ENCODE measurements at places on chromosomes 11 and 22.

DNA sequence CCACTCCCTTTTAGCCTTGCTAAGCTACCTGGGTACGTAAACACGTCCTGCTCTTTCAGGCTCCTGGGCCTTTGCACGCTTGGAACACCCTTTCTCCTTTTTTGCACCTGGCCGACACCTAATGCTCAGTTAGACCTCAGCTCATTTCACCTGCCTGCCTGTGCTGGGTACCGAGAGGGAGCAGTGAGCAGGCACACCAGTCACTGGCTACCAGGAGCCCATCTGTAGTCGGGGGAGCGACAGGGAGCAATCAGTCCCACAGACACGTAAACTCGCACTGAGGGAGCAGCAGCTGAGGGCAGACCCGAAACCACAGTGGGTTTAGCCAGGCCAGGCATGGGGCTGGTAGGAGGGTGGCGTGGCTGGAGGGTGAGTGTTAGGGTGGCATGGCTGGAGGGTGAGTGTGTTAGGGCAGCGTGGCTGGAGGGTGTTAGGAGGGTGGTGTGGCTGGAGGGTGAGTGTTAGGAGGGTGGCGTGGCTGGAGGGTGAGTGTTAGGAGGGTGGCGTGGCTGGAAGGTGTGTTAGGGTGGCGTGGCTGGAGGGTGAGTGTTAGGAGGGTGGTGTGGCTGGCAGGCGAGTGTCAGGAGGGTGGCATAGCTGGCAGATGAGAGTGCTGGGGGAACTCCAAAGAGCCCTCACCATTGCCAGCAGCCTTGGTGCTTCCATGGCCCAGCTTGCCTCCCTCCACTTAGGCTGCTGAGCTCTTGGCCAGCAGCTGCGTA lies 6.4 kb upstream of the GTSE1 start:
- no peak for DNase-seq

DNA sequence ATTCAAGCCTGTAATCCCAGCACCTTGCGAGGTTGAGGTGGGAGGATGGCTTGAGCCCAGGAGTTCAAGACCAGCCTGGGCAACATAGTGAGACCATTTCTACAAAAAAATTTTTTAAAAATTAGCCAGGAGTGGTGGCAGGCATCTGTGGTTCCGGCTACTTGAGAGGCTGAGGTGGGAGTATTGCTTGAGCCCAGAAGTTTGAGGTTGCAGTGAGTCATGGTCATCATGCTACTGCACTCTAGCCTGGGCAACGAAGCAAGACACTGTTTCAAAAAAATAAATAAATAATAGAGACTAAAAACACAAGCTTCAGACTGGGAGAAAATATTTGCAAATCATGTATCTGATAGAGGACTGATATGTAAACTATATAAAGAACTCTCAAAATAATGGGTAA lies 33.2 kb downstream of the BTBD10 start:
- DNase-seq = no peak

DNA sequence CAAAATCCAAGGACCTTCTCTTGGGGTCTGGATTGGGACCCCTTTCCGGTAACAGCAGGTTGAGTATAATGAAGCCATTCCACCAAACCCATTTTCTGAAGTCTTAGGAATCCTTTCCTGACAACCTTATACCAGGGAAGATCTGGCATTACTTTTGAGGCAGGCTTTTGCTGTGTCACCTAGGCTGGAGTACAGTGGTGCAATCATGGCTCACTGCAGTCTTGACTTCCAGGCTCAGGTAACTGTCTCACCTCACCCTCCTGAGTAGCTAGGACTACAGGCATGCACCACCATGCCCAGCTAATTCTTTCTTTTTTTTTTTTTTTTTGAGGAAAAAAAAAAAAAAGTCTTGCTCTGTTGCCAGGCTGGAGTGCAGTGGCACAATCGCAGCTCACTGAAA lies 55.8 kb upstream of the TREH start:
- DNase-seq = peak; percentile 32

DNA sequence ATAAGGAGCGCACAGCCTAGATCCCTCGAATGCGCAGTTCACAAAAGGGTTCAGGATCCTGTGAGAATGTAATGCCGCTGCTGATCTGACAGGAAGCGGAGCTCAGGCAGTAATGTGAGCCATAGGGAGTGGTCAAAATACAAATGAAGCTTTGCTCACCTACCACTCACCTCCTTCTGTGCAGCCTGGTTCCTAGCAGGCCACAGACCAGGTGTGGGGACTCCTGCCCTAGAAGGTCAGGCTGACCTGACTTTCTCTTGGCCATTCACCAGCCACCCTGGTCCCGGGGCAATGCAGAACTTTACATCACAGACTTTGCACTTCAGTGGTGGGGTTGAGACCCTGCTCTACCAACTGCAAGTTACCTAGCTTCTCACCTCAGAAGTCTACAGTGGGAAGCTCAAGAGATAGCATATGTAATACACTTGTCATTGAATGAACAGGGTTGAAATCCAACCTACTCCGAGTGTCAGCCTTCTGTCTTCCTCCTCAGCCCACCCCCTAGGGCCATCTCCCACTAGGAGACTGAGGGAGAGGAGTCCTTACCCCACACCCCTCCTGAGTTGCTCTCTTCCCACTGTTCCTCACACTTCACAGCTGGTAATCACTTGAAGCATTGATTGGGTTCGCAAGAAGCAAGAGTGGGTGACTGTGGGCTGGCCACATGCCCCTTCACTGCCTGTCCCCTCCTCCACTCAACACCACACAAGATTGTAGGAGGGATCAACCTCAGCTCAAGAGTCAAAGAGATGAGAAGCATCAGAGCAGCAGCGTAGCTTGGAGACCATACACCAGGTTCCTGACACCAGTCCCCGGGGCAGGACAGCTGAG lies 2.0 kb upstream of the KCNJ1 start:
- no peak for DNase-seq

DNA sequence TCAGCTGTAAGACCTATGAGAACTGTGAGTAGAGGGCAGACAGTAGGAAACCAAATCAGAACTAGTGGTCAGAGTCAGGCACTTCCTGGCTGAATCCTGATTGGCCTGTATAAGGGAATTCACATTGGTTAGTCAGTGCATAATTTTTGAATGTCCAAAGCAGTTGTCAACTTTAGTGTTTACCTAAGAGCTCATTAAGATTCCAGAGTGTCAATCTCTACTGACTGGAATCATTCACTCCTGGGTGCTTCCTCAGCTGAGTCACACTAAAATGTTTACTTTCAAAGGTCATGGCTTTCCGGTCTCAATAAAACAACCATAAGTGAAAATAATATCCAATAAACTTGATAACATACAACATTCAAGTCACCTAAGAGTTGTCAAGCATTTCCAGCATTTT lies 306.1 kb downstream of the C11orf87 start:
- peak; percentile 36 for DNase-seq

- DNase-seq = no peak
These were observed 4.1 kb downstream of the MIOX start for GRCh38 chr22:50490531-50491308.

GRCh38 chr11:34600339-34601084 lies 20.4 kb upstream of the EHF start:
- DNase-seq = no peak

DNA sequence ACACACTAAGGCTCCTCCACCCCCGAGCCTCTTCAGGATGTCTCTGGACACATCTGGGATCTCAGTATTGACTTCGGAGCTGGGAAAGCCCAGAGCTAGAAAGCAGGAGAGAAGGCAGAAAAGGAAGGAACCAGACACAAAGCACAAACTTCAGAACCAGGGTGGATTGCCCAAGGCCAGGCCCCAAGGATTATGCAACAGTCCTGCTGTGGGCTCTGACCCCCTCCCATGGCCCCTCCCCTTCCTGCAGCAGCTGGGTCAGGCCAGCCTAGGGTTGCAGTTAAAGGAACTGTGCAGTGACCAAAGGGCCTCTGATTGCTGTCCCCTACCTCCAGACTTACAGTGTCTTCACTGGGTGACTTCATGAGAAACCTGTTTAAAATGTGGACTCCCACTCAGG lies 5.3 kb downstream of the KCNE3 start:
- DNase-seq = peak; percentile 44

DNA sequence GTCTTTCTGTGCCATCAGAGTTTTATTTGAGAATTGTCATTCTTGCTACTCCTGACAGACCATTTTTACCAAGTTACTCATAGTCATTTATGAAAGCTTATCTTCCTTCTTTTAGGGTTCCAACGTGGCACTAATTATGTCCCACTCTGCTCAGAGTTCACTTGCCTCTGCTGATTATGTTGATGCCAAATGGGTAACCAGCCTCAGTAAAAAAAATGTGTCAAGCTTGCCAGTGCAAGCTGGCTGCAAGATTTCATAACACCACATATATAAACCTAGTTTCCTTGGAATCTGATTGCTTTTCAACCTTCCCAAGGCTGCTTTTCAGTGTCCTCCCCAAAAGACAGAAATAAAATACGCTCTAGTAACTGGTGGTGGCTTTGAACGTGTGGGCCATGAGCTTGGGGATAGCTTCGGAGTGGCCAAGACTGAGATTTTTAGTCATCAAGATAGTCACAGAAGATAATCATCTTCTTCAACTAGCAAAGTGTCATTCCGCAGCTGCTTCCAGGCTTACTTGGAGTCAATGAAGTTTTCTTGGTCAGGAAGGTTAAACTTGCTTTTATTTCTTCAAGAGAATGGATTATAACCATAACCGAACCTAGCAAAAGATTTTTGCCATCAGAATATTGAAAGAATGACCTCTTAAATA lies 29.5 kb upstream of the APOA1 start:
- no peak for DNase-seq

DNA sequence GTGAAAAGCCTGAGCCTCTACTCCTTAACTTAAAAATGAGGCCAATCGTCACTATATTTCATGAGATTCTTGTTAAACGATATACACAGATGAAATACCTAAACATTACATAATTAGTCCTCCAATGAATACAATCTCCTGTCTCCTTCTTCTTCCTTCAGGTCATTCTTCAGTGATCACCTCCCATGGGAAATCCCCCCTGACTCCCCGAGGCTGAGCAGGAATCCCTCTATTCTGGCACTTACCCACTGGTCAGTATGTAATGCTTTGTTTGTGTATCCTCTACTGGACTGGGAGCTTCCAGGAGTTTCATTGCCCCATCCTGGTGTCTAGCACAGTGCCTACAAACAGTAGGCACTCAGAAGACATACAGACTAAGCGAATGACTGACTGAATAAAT lies 52.3 kb downstream of the RAB38 start:
- no peak for DNase-seq

- DNase-seq = no peak
These were observed 52.4 kb upstream of the TTLL12 start for GRCh38 chr22:43239193-43239780.

- DNase-seq = no peak
These were observed 1281.8 kb upstream of the TENM4 start for GRCh38 chr11:80722629-80723028.
